ENCODE measurements at places on chromosomes 1 and 21. TPM values are rescaled to one million over a fixed set of nuclear protein-coding genes. Genes with fewer than 3 reads are reported as not detected.

CD58 gene
- 8.2 TPM for total RNA-seq

ETS2 gene
- 28.7 TPM for total RNA-seq

TMCC2 gene
- total RNA-seq = 14.0 TPM

MTARC2 gene
- not detected for total RNA-seq

RAB3B gene
- total RNA-seq = 0.06 TPM
